AG08395 (cell line): ENCODE measurements at places on chromosomes 12 and 14.

DNA sequence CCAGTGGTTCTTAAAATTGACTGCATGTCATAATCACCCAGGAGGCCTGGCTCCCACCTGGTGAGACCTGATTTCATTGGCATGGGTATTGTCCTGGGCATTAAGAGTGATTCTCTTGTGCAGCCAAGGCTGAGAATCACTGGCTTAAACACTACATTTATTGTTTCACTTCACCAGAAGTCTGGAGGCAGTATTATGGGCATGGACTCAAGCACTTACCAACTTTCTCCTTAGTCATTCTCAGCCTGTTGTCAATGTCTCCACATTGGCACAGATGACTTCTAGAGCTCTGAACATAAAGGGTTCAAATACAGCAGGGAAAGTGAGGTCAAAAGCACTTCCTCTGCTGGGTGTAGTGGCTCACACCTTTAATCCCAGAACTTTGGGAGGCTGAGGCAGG is 25.6 kb upstream of the GCH1 start:
- no peak for DNase-seq

GRCh38 chr12:25979059-25979458 is 20.6 kb downstream of the RASSF8 start:
- DNase-seq: no peak

DNA sequence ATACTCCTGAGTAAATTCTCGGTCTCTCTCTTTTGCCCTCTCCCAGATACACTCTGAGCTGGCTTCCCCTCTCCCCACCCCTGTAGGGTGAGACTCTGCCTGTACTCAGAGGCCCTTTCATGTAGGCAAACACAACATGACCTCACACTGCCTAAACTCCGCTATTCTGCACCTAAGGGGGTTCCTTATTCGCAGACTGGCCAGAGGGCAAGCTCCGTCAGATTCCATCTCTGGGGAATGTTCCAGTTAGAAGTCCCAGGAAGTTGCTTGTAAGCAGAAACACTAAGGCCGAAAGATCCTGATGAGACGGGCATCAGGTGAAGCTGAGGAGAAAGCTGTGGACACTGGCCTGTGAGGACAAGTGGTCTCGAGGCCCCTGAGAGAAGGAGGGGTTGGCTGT is 165.9 kb downstream of the KTN1 start:
- DNase-seq: no peak

DNA sequence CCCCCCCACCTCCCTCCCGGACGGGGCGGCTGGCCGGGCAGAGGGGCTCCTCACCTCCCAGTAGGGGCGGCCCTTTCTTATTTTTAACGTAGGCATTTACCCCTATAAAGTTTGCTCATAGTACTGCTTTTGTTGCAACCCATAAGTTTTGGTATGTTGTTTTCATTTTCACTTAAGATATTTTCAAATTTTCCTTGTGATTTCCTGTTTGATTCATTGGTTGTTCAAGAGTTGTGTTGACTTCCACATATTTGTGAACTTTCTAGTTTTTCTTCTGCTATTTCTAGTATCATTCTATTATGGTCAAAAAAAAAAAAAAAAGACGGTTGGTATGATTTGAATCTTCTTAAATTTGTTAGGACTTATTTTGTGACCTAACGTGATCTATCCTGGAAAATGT is 6.5 kb downstream of the NOXRED1 start:
- DNase-seq: no peak
